ENCODE measurements at places on chromosomes 3 and 15. TPM values are rescaled to one million over a fixed set of nuclear protein-coding genes. Genes with fewer than 3 reads are reported as not detected.
A peak's percentile ranks its signal among the peaks of the same experiment; 100 is the strongest.

- DNase-seq: peak; percentile 78
Observed at GRCh38 chr15:62894322-62895085, 148.0 kb upstream of the TPM1 start.

Gene MED12L
- 1.1 TPM for total RNA-seq

Gene GABRA5
- total RNA-seq: 0.25 TPM

DNA sequence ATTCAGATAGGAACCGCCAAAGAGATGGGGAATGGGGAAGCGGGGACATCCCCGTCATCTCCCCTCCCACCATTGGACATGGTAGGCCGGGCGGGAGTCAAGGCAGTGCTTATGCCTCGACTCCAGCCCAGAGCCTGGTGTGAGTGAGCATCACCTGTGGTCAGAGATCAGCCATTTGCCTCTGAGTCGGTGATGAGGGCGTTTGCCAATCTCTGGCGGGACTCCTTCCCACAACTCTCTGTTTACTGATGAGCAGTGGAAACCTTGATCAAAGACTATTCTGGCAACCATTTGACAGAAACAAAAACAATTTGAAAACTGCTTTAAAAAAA, 63.9 kb upstream of the HES1 start:
- DNase-seq: no peak

Gene FAM174B
- 0.14 TPM for total RNA-seq

GRCh38 chr3:50603261-50604109, 8.1 kb downstream of the CISH start:
- no peak for DNase-seq

GRCh38 chr15:62637574-62637897, 405.0 kb upstream of the TPM1 start:
- no peak for DNase-seq

Gene CAMP
- not detected for total RNA-seq

DNA sequence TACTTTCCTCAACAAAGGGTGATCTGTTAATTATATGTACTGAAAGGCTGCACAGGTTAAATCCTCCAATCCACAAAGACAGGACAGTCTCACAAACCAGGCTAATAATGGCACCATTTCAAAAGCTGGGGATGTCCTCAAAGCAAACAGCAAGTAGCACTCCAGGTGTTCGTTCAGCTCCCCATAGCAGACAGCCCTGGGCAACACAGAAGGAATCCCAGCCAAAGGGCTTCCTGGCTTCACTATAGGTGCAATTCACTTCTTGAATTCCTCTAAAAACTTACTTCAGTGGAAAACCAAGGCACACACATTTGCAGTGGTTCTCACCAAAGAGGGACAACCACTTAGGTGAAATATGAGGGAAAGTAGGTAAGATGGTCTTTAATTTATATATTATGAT, 166.7 kb downstream of the CTNNB1 start:
- DNase-seq: no peak

- DNase-seq: no peak
Observed at GRCh38 chr3:118842147-118842863, 192.3 kb downstream of the IGSF11 start.

- DNase-seq: peak; percentile 52
Observed at GRCh38 chr3:11944052-11944673, 60.0 kb upstream of the SYN2 start.

Gene CPLX3
- total RNA-seq: not detected

Gene FBXW12
- total RNA-seq: not detected

Gene CNTN3
- 0.06 TPM for total RNA-seq

DNA sequence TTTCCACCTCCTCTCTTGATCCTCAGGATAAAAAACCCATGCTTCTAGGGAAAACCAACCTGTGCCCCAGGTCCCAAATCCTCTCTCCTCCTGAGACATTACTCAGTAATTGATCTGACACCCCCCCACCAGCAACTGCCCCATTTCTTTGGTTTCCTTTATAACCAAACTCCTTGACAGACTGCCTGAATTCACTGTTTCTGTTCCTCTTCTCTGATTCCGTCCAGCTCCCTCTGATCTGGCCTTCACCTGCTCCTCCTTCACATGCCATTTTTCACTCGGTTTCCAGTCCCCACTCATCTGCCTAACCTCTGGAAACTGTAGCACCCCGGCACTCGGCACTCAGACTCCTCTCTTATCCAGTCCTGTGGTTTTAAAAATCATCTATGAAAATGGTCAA, 2.1 kb downstream of the CCDC51 start:
- DNase-seq: no peak

GRCh38 chr15:31357148-31357547, 30.5 kb downstream of the KLF13 start:
- DNase-seq: no peak

DNA sequence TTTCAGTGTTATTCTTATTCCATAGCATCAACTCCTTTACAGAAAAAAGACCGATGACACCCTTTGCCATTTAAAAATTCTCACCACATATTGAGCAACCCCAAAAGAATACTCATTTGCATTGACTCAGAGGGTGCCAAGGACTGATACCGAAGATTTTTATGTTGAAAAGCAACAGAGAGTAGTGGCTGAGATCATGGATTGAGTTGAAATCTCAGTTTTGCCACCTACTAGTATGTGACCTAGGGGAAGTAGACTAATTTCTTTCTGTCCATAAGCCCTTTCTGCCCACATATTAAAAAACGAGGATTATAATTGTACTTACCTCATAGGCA, 313.9 kb upstream of the SATB1 start:
- no peak for DNase-seq

- DNase-seq: no peak
Observed at GRCh38 chr3:53617893-53618523, 123.6 kb downstream of the CACNA1D start.

Gene NTRK3
- total RNA-seq: 0.04 TPM

DNA sequence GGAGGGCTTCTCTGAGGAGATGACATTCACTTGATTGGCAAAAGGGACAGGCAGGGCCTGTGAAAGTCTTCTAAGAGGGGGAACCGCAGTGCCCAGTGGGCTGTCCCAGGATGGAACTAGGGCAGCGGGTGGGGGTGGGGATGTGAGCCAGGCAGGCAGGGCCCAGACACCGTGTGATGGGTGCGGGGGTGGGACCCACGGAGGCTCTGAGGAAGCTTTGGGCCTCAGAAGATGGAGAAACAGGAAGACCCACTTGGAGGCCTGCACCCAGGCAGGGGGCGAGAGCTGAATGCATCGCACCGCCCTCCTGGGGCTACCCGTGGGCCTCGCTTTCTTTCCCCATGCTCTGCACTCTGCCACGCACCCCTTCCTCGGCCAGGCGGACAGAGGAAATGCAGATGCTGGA, 32.9 kb upstream of the ACAD9 start:
- no peak for DNase-seq

DNA sequence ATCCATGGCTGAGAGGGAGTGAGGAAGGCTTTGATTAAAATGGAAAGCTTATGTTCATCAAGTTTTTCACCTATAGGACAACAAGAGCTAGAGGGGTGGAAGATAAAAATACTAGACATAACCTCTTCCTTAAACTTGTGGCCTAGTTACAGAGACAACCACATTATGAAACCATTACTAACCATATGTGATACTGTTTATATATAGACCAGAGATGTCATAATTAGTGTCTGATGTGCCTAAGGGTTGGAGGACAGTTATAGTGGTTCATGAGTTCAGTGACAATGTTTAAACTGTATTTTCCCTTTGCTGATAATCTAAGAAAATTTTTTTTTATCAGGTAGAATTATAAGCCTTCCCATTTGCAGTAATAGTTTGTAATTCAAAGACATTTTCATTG, 23.7 kb downstream of the PHLDB2 start:
- no peak for DNase-seq

- DNase-seq: no peak
Observed at GRCh38 chr3:71893122-71893521, 108.2 kb upstream of the PROK2 start.

DNA sequence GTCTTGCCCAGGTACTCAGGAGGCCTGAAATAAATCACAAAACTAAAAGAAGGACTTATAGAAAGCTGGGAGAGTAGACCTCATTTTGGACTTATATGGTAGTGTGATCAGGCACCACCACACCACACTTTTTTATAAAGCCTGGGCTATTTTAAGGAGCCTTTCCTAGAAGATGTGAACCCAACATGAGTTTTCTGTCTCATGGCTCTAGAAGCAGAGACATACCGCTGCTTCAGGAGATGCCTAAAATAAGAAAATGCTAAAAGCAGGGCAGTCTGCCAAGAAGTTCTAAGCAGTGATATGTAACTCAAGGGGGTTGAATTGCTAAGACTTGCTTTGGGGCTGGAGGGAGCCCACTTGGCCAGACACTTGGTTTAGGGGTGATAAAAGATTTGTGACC, 49.6 kb downstream of the SUMF1 start:
- peak; percentile 32 for DNase-seq

GRCh38 chr3:37737134-37737533, 124.5 kb upstream of the CTDSPL start:
- DNase-seq: no peak

Gene MYRIP
- total RNA-seq: not detected

DNA sequence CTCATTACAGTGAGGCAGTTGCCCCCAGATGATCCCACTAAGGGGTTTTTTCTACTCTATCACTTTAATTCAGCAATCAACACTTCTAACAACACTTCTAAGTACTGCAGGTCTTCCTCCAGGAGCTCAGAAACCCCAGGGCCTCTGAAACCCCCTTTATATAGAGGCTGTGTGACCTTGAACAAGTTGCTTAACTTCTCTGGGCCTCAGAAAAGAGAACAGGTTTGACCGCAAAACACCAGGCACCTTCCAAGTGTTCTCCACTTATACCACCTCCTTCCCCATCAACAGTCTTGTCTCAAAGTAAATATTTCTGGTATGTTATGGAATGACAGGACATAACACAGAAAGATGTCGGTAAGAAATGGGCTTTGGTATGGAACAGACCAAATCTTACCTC, 85.7 kb upstream of the WNT5A start:
- no peak for DNase-seq

GRCh38 chr15:88612186-88612796, 8.8 kb upstream of the AEN start:
- no peak for DNase-seq

DNA sequence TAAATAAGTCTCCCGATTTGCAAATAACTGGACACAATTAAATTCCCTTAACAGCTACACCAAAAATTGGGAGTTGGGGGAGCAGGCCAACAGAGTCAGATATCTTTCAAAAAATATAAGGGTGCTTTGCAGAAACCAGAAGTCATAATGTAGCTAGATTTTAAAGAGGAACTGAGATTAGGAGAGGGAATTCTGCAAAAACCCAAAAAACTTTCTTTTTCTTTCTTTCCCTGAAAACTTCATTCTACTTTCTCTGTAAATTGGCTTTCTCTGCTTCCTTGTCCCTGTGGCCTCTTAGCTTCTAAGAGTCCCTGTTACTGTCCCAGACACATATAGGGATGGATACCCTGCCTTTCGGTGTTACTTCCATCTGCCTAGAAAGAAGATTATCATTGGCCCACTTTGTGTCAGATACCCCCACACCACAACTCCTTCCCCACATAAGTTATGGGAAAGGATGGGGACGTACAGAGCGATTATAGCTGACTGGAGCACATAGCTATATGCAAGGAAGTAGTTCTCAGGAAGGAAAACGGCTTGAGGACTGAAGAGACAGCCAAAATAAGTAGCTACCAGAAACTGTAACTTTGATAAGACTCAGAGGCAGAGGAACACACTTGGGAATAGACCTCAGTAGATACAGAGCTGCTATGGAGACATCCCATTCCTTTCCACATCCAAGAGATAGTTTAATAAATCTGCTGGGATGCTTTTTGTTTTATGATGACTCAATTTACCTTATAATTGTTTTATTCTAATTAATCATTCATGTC, 129.1 kb upstream of the TGFBR2 start:
- no peak for DNase-seq

DNA sequence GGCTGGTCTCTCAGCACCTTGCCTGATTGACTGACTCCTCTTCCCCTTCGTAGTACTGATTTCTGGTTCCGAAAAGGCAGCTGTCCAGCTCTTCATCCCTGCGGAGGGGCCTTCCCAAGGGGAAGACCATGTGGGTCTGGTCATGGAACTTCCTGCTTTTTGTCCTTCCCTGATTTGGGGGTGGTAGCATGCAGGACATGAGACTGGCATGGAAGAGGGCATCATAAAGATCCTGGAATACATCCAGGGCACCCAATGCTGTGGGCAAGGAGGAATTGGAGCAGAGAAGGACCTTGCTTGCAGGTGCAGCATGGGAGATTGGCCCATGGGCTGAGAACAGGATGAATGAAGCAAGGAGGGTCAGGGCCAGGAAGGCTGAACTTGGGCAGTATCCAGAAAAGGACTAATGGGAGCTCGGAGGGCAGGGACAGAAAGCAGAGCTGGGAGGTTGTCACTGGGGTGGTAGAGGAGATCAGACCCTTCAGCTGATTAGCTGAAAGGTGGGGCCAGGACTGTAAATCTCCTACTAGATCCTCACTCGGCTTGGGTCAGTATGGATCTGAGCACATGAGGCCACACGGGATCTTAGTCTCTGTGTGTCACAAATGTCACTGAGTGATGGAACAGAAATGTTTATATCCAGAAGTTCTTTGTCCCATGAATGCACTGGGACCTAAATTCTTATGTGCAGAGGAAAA, 59.5 kb downstream of the AMOTL2 start:
- DNase-seq: peak; percentile 2

DNA sequence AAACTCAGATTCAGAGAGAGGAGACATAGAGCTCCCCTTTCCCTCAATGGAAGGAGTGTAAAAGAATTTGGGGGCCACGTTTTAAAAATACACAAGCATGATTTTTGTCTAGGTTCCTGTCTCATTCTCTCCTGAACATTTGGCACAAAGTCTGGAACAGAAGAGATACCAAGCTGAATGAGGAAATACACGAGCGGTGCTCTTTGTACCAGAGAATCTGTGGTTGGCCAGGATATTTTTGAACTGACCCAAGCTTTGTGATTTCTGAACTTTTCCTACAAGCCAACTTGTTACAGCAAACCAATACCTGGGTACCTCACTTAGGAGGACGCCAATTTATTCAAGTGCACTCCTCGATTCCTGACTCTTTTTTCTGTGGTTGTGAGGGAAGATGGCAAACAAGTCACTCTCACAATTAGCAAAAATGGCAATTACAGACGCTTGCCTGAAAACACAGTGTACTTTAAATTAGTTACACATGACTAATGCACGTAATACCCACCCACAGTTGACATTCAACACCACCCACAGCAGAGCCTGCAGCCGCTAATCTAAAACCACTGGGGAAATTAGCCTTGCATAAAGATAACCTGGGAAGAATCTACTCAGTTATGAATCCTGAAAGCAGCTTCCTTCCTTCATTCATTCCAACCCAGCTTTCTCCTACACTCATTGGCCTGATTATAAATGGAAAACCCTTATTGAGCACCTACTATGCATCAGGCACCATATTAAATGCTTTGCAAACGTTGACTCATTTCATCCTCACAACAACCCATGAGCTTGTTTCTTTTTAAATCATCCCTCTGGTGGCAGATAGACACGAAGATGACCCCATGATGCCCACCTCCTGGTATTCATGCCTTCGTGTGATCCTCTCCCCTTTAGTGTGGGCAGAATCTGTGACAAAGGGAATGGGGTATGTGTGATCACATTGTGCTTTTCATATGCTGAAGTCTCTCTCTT, 293.5 kb downstream of the KBTBD8 start:
- no peak for DNase-seq

Gene LMOD3
- not detected for total RNA-seq

Gene RAD18
- 9.9 TPM for total RNA-seq

All from H4 (cell line).